ENCODE measurements at places on chromosomes 1 and 21.
A peak's percentile ranks its signal among the peaks of the same experiment; 100 is the strongest.

- DNase-seq, result no peak
These were observed 221.5 kb downstream of the PTPRC start for GRCh38 chr1:198860371-198860770.

GRCh38 chr1:175179837-175180590 lies 12.6 kb downstream of the KIAA0040 start:
- DNase-seq, result no peak

DNA sequence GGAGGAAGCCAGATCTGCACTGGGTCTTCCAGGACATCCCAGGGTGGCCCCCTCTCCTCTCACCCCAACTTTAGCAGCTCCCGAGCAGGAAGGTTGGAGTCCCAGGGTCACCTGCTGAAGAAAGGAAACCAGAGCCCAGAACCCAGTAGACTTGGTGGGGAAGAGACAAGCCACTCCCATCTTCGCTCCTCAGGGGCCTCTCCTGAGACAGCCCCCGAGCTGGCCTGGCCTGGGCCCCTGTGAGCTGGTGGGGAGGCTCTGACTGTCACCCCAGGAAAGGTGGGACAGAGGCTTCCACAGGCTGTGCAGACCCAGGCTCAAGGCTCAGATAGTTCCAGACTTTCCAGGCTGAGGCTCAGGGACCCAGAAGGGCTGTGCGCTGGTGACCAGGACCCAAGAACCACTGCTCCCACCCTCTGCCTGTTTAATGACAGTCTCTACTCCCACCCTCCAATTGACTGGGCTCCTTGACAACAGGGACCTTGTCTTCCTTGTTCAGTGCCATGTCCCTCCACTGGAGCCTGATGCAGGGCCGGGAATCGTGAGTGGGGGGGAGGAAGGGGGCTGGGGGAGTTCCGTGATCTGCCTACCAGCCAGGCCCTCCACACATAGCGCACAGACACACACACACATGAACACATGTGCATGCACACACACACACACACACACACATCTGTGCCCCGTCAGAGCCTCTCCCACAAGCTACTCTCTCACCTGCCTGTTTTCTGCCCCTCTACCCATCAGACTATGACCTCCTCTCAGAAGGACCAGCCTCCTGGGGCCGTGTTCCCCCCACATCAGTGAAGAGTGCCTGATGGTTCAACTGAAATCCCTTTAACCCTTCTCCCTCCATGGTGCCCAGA lies 401.2 kb downstream of the MATN1 start:
- no peak for DNase-seq

GRCh38 chr1:203296460-203297073 lies 8.8 kb upstream of the BTG2 start:
- DNase-seq, result no peak

GRCh38 chr1:221241592-221241991 lies 362.3 kb downstream of the HLX start:
- no peak for DNase-seq

- no peak for DNase-seq
These were observed 97.2 kb upstream of the ZNF678 start for GRCh38 chr1:227466039-227466645.

DNA sequence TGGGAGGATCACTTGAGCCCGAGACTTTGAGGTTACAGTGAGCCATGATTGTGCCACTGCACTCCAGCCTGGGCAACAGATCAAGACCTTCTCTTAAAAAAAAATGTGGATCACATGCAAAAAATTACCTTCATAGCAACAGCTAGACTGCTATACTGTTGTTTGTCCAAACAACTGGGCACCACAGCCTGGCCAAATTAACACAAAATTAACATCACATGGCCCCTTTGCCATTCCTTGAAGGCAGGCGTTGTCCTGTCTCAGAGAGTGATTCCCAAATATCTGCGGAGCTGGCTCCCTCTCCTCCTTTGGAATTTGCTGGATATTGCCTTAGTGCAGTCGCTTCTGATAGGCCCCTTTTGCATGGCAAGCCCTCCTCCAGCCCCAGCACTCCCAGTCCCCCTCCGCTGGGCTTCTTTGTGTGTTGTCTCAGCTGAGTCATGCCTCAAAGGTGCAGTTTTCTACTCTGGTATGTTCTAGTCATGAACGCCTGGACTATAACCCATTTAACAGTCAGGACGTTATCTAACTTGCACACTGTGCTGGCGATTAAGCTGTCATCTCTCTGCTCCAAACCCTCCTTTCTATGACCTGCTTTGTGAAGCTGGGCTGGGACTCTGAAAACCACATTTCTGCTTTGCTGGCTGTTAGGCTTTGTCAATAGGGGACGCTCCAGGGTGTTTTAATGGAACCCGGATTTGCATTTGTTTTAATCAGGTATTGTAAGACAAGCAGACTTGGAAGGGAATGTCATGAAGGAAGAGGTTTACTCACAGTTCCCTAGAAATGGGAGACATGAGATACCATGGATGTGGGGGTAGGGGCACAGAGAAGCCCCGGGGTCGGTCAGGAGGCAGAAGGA lies 20.1 kb upstream of the HPCAL4 start:
- no peak for DNase-seq

- DNase-seq, result no peak
These were observed 64.0 kb downstream of the CTH start for GRCh38 chr1:70475023-70475422.

- DNase-seq, result no peak
These were observed 1356.3 kb downstream of the KCNT2 start for GRCh38 chr1:195251900-195252299.

DNA sequence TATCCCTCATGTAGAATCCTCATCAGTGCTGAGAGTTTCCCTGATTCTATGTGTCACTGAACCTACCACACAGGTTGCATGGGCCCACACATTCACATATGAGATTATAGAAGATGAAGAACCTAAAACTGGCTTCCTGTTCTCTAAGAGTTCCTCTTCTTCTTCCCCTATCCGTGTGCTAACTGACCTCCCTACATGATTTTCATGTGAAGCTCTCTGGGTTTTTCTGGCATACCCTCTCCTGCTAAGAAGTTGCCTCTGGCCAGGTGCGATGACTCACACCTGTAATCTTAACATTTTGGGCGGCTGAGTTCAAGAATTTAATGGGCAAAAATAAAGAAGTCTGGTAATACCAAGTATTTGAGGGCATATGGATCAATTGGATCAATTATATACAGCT lies 5.5 kb upstream of the CD244 start:
- DNase-seq, result no peak

DNA sequence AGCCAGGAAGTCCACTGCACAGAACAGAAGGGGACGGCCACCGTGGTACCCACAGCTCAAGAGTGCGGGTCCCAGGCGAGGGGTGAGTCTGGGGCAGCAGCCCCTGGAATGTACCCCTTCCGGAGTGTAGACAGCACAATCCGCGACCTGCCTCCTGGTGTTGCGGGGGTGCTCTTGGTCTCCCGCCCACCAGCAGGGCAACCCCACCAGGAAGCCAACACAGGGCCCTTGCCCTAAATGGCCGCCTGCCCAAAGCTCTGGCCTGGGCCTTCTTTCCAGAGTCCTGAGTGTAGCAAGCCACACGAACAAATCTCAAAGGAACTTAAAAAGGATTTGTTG lies 1.1 kb upstream of the SLC19A1 start:
- DNase-seq, result no peak

GRCh38 chr1:90144820-90145219 lies 149.9 kb downstream of the ZNF326 start:
- DNase-seq, result no peak

- DNase-seq, result no peak
These were observed 15.3 kb downstream of the CFH start for GRCh38 chr1:196667131-196667530.

DNA sequence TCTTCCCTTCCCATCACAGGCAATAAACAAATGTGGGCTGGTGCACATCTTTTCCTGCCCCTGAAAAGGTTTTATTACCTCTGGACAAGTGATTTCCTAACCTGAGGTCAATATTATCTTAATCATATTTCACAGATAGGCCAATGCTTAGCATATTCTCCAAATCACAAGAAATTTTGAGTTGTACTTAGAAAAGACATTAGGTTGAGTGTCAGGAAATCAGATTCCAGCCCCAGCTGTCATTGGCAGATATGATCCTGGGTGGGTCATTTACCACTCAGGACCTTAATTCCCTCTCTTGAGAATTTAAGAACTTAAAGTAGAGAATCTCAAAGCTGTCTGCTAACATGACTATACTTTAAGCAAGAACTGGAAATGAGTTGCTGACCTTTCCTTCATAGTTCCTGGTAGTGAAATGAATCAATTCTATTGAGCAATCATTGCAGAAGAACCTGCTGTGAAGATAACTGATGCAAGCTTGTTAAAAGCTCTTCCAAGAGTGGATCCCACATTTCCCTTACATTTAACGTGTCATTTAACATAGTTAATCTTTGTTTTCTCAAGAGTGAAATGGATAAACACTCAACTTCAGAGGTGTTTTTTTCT lies 46.4 kb upstream of the CR2 start:
- DNase-seq, result no peak

GRCh38 chr1:219771080-219771479 lies 157.3 kb downstream of the SLC30A10 start:
- DNase-seq, result no peak

GRCh38 chr1:41442697-41443251 lies 41.7 kb downstream of the EDN2 start:
- no peak for DNase-seq

GRCh38 chr1:84122780-84123382 lies 21.2 kb upstream of the PRKACB start:
- peak; percentile 49 for DNase-seq

GRCh38 chr1:205497351-205497750 lies 7.1 kb upstream of the CDK18 start:
- DNase-seq, result no peak

DNA sequence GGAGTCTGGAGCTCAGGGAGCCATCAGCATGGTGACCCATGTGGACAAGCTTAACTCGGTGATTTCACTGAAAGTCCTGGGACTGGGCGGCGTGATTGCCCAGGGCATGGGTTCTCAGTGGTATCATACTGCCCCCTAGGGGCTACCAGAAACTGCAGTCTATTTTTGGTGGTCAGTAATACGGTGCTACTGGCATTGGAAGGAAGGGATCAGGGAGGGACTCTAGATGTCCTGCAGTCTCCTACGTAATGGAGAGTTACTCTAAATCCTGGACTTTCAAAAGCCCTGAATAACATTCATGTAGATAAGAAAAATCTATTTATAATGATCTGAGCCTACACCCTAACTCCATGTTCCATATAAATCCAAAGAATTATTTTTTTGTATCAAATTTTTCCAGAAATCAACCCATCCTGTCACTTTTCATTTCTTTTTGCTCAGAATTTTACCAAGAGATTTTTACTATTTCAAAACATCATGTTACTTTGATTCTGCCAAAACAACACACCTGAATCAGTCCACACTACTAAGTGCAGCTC lies 37.3 kb downstream of the PABPC4 start:
- peak; percentile 46 for DNase-seq

GRCh38 chr1:151681923-151682322 lies 34.7 kb downstream of the CELF3 start:
- no peak for DNase-seq

- DNase-seq, result no peak
These were observed 399.7 kb downstream of the NEGR1 start for GRCh38 chr1:71882637-71883036.

DNA sequence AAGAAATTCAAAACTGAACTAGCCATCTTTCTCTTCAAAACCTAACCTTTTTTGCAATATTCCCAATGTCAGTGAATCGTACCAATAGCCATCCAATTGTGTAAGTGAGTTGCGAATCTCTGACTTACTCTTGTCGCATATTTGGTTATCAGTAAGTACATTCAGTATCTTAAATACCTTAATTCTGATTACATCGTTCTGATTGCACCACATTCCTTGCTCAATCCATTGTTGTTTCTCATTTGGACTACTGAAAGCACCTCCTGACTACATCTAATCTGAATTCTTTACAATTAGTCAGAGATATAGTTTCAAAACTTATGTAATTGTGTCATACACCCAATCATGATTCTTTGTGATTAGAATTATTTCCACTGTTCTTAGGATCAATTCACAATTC lies 16.8 kb upstream of the BRINP3 start:
- DNase-seq, result no peak

DNA sequence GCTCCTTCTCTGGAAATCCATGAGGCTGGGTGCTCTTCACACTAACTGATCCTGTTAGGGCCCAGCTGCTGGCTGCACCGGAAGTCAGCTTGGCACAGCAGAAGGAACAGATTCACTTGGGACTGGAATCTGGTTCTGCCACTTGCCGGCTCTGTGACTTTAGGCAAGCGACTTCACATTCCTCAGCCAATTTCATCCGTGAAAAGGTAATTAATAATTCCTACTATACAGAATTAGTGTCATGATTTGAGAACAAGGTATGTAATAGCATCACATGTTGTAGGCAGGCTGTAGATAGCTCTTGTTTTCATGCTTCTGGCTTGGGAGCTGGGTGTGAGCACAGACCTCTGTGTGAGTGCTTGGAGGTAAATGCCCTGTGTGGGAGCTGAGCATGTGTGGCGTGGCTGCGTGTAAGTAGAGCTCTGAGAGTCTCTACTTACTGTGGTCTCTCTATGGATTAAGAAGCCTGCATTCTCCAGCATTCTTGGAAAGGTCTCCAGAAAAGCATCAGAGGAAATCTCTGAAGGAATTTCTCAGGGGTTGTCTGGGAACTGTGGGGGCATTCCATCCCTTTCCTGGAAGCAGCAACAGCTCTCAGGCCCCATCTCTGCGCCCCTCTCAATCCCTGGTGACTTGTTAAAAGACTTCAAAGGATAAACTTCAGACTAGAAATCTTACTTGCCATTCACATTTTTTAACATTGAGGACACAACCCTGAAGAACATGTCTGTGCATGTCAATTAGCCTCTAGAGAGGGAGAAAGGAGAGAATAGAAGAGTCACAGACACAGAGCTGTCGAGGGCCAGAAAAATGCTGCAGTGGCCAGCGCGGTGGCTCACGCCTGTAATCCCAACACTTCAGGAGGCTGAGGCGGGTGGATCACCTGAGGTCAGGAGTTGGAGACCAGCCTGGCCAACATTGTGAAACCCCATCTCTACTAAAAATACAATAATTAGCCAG lies 47.7 kb upstream of the PPM1J start:
- DNase-seq, result no peak

DNA sequence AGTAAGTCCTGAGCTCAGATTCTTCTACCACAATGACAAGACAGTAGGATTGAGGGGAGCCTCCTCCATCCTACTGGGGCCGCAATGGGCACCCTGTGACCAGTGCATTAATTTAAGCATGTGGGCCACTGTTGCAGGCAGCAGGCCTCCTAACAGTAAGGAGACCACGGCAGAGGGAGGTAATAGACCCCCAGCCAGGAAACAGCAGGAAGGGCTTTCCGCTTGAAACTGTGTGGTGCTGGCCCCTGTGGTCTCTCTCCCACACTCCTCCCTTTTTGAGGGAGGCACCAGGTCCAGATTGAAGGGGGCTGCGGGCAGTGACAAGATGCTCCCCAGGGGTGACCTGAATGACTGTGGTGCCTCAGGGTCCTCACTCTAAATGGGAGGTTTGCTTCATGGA lies 1.7 kb upstream of the CLDN19 start:
- no peak for DNase-seq

DNA sequence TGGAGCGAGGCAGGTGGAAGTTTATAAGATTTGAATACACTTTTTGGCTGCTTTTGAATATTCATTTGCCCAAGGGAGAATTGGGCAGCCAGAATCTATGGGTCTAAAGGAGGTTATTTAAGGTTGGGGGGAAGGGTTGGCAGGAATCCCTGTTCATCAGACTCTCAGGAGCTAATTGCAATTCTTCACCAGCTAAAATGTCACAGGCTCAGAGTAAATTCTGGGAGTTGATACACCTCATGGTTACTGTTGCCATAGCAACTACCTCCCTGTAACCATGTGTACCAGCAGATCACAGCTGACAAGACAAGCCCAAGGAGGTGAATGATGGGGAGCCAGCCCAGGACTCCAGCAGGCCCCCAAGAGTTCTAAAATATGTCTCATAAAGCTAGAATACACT lies 75.5 kb downstream of the CAMK2N1 start:
- no peak for DNase-seq

GRCh38 chr1:160330119-160330518 lies 12.9 kb downstream of the COPA start:
- DNase-seq, result no peak

All from CD4-positive, alpha-beta T cell treated with Interleukin-6 at 100 ng/mL for 8 hours (primary cell).